ENCODE measurements at places on chromosomes 11 and 22.
A peak's percentile ranks its signal among the peaks of the same experiment; 100 is the strongest.

GRCh38 chr11:123195188-123196059 lies at the start of gene CLMP:
Gene CLMP, minus strand, starts transcription at chr11:123195248. Its CDS starts 308 bp downstream, at chr11:123194940.
- peak within 1 kb of the TSS; percentile 93 for H3K27ac ChIP-seq
- H3K27me3 ChIP-seq, result peaks cover 8% of the 10 kb centered on the region
- no peaks in the 10 kb centered on the region for H3K36me3 ChIP-seq

- DNase-seq, result no peak
- no peak overlapping the region for H3K4me3 ChIP-seq
- no peak overlapping the region for H3K27ac ChIP-seq
- H3K27me3 ChIP-seq, result no peaks in the 10 kb centered on the region
- H3K4me1 ChIP-seq, result no peaks in the 10 kb centered on the region
- no peaks in the 10 kb centered on the region for H3K36me3 ChIP-seq
These were observed 717.6 kb upstream of the ANO5 start for GRCh38 chr11:21475276-21475675.

DNA sequence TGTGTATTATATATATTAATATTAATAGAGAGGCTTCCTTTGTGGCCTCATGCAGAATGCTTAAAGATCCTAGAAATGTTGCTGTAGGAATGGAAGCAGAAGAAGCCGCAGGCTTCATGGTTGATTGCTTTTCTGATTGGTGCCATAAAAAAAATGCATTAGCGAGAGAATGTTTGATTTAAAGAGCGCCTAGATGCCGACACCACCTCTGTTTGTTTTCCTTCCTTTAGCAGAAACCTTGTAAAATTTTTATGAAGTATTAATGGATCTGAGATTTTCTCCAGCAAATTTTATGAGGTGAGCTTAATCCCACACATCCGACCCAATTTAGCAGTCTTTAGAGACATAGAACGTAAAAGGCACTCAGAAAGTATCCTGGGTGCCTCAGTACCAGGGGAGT lies 587.5 kb downstream of the NTM start:
- H3K27ac ChIP-seq, result no peak overlapping the region
- H3K36me3 ChIP-seq, result no peaks in the 10 kb centered on the region
- H3K4me1 ChIP-seq, result no peaks in the 10 kb centered on the region
- no peak for DNase-seq
- no peak overlapping the region for H3K4me3 ChIP-seq
- H3K27me3 ChIP-seq, result no peaks in the 10 kb centered on the region

- H3K4me1 ChIP-seq, result no peaks in the 10 kb centered on the region
- H3K27me3 ChIP-seq, result no peaks in the 10 kb centered on the region
- no peak for DNase-seq
- H3K4me3 ChIP-seq, result no peak overlapping the region
- peak overlapping the region; percentile 81 for H3K27ac ChIP-seq
These were observed 107.1 kb upstream of the PARVA start for GRCh38 chr11:12270215-12270797.

- DNase-seq, result no peak
- no peak overlapping the region for H3K27ac ChIP-seq
- H3K27me3 ChIP-seq, result no peaks in the 10 kb centered on the region
- no peaks in the 10 kb centered on the region for H3K4me1 ChIP-seq
- H3K4me3 ChIP-seq, result no peak overlapping the region
- H3K36me3 ChIP-seq, result no peaks in the 10 kb centered on the region
These were observed 2.1 kb downstream of the SYN3 start for GRCh38 chr22:33056108-33056507.

DNA sequence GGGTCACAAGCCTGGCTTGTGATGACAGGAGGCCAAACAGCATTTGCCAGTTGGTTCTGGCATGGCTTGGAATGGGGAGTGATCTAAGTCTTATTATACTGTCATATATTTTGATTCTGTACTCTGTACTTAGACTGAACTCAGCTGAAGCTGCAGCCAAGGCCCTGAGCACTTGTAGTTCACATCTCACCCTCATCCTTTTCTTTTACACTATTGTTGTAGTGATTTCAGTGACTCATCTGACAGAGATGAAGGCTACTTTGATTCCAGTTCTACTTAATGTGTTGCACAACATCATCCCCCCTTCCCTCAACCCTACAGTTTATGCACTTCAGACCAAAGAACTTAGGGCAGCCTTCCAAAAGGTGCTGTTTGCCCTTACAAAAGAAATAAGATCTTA lies 843 bp downstream of the OR56B1 start:
- no peak overlapping the region for H3K4me3 ChIP-seq
- no peaks in the 10 kb centered on the region for H3K27me3 ChIP-seq
- no peaks in the 10 kb centered on the region for H3K36me3 ChIP-seq
- no peak for DNase-seq

- H3K4me1 ChIP-seq, result no peaks in the 10 kb centered on the region
- H3K27me3 ChIP-seq, result no peaks in the 10 kb centered on the region
- no peak for DNase-seq
- no peak overlapping the region for H3K27ac ChIP-seq
- no peak overlapping the region for H3K4me3 ChIP-seq
- H3K36me3 ChIP-seq, result no peaks in the 10 kb centered on the region
These were observed 211.9 kb downstream of the BLID start for GRCh38 chr11:121904148-121904547.

GRCh38 chr11:91295591-91295990 lies 929.0 kb upstream of the FAT3 start:
- H3K4me1 ChIP-seq, result no peaks in the 10 kb centered on the region
- no peak for DNase-seq
- no peaks in the 10 kb centered on the region for H3K36me3 ChIP-seq
- no peaks in the 10 kb centered on the region for H3K27me3 ChIP-seq

DNA sequence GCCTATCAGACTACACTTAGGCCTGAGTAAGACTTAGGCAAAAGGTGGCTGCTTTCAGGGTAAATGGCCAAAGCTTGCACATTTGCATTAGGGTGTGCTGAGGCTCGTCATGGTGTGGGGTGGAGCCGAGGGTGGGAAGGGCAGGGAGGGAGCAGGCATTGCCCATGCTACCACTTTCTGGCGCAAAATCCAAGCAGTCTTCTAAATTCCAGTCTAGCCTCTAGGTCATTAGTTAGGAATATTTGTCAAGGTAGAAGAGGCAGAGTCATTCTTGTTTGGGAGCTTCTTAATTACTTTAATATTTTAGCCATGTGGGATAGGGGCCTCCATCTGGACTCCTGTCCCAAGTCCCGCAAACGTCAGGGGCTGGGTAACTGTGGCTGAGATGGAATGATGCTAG lies 28.6 kb downstream of the SCUBE1 start:
- H3K4me3 ChIP-seq, result no peak overlapping the region
- H3K27me3 ChIP-seq, result no peaks in the 10 kb centered on the region
- no peak overlapping the region for H3K27ac ChIP-seq
- H3K36me3 ChIP-seq, result no peaks in the 10 kb centered on the region

GRCh38 chr11:60847281-60847680 lies 5.4 kb downstream of the CCDC86 start:
- no peak overlapping the region for H3K27ac ChIP-seq
- no peak overlapping the region for H3K4me3 ChIP-seq
- H3K4me1 ChIP-seq, result peaks cover 13% of the 10 kb centered on the region
- DNase-seq, result no peak
- H3K27me3 ChIP-seq, result no peaks in the 10 kb centered on the region
- no peaks in the 10 kb centered on the region for H3K36me3 ChIP-seq

DNA sequence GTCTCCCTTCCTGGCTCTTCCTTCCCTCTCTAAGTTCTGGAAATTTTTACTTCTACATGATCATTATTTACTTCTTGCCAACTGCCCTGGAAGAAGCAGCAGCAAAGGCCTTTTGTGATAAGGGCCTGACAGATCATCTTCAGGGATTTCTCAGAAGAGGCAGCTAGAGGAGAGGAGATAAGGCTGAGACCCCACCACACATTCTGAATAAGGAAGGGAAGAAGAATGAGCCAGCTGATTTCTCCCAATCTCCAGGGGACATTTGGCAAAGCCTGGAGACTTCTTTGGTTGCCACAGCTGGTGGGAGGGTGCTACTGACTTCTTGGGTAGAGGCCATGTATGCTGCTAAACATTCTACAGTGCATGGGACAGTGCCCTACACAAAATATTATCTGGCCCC lies 122.4 kb upstream of the OR9Q1 start:
- no peak for DNase-seq
- H3K27ac ChIP-seq, result no peak overlapping the region
- no peak overlapping the region for H3K4me3 ChIP-seq
- no peaks in the 10 kb centered on the region for H3K4me1 ChIP-seq
- no peaks in the 10 kb centered on the region for H3K36me3 ChIP-seq

DNA sequence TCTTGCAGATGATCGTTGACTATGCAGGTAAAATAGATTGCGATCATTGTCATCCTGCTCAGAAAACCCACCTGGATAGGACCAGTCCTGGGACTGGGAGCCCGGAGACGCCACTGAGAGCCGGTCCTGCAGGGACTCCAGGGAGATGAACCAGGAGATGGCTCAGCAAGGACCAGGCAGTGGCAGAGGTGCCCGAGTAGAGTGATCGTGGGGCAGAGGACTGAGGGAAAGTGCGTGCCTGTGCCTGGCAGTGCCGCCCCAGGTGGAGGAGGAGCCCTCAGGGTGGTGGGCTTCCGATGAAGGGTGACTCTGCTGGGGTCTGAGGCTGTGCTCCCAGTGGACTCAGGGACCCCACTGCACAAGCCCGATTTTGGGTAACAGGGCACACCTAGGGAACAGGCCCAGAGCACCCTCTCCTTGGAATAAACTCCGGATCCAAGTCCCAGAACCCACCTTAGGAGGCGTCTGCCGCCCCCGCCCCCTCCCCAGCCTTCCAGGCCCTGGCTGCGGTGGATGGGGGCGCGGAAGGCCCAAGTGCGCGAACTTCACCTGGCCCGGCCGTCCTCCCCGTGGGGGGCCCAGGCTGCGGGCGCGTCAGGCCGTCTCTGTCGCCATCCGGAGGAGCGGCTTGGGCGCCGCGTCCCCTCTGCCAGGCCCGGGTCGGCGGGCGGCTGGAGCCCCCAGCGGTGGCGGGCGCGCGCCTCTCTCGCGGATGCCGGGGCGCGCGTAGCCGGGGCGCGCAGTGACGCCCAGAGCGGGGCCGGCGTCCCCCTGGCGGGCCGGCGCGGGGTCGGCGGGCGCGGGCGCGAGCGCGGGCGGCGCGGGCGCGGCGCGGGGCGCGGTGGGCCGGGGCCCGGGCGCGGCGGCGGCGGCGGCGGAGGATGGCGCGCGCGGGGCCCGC lies 1338.8 kb downstream of the BRD1 start:
- H3K27me3 ChIP-seq, result peaks cover 70% of the 10 kb centered on the region
- no peak overlapping the region for H3K27ac ChIP-seq
- H3K36me3 ChIP-seq, result no peaks in the 10 kb centered on the region
- no peak overlapping the region for H3K4me3 ChIP-seq

DNA sequence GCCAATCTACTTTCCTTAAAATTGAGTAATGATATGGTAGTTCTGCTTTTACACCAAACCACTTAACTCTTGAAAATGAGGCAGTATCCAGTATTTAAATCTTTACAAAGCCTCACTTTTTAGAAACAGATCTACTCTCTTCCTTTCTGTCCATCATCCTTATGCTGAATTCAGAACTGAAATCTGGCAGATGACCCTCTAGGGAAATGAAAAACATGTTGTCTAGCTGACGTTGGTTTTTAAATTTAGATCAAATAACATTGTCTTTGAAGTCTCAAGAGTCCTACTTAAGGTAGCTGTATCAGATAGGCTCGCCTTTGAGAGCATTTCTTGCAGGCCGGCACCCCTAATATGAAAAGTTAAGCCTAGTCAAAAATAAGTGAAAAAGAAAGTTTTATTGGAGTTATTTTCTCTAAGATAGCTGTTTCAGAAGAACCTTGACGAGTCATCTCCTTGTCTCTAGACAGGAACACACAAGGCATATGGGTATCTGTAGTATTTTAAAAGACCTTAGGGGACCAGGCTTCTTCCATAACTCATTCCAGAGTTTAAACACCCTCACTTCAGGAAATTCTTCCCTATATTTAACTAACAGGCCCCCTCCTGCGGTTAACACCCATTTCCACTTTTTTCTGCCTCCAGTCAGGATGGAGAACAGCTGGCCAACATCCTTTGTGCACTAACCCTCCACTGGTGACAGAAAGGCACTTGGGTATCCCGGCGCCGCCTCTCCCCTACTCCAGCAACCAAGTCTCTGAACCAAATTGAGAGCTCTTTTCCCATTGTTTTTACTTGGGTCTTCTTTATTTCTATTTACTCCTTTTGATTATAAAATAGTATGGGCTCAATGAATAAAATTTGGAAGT lies 81.2 kb downstream of the WNT11 start:
- H3K27ac ChIP-seq, result no peak overlapping the region
- no peak overlapping the region for H3K4me3 ChIP-seq
- no peaks in the 10 kb centered on the region for H3K27me3 ChIP-seq
- H3K36me3 ChIP-seq, result no peaks in the 10 kb centered on the region

DNA sequence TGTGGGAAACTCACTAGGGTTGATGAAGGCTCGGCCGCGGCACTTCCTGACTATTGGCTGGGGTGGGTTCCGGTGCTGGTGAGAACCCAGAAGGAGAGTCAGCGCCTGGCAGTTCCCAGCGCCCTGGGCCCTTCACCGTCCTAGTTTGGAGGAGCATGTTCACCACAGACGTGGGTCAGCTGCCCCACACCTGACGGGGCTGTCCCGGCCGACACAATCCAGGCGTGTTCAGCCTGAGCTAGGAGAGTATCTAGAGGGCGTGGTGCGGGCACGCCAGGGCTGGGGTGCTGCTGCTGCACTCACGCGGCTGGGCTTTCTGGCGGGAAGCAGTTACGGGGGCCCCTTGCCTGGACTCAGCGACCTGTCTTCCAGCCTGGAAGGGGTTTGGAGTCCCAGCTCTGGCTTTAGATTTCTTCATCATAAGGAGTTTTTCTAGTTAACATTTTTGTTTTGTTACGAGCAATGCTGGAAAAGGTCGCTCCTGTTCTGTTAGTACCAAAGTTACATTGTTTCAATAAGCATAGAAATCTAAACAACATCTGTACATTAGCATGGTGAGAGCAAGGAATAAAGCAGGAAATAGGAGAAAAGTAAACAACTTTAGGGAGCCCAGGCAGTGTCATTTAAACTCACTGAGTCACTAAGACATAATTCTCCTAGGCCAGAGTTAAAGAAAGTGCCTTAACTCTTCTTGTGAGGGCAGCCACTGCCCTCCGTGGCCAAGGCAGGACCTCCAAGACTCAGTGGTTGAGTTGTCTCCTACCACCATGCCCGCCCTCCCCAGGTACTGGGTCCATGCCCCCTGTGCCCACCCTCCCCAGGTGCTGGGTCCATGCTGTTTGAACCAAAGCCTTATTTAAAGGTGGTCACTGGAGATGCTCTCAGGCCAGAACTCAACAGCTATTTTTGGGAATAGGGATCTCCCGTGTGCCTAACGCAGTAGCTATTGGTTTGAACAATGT lies 12.1 kb upstream of the ADORA2A start:
- no peak overlapping the region for H3K4me3 ChIP-seq
- H3K27ac ChIP-seq, result no peak overlapping the region
- no peaks in the 10 kb centered on the region for H3K4me1 ChIP-seq
- DNase-seq, result no peak
- no peaks in the 10 kb centered on the region for H3K27me3 ChIP-seq
- peaks cover 6% of the 10 kb centered on the region for H3K36me3 ChIP-seq

GRCh38 chr22:20928573-20928967 lies 11.4 kb downstream of the CRKL start:
- H3K36me3 ChIP-seq, result no peaks in the 10 kb centered on the region
- no peaks in the 10 kb centered on the region for H3K4me1 ChIP-seq
- no peak overlapping the region for H3K27ac ChIP-seq
- no peak overlapping the region for H3K4me3 ChIP-seq
- DNase-seq, result no peak

- no peak overlapping the region for H3K4me3 ChIP-seq
- no peaks in the 10 kb centered on the region for H3K4me1 ChIP-seq
- DNase-seq, result no peak
- no peaks in the 10 kb centered on the region for H3K27me3 ChIP-seq
- H3K27ac ChIP-seq, result no peak overlapping the region
These were observed 64.1 kb upstream of the EED start for GRCh38 chr11:86180423-86180822.

GRCh38 chr22:42655693-42656092 lies 6.5 kb upstream of the CYB5R3 start:
- H3K4me3 ChIP-seq, result no peak overlapping the region
- no peaks in the 10 kb centered on the region for H3K36me3 ChIP-seq
- no peaks in the 10 kb centered on the region for H3K4me1 ChIP-seq
- DNase-seq, result no peak
- H3K27ac ChIP-seq, result no peak overlapping the region

Measured in breast epithelium (tissue), 4 donors.